ENCODE measurements at places on chromosomes 6 and 20.

GRCh38 chr6:20658516-20658915 lies 124.3 kb downstream of the CDKAL1 start:
- DNase-seq = no peak

DNA sequence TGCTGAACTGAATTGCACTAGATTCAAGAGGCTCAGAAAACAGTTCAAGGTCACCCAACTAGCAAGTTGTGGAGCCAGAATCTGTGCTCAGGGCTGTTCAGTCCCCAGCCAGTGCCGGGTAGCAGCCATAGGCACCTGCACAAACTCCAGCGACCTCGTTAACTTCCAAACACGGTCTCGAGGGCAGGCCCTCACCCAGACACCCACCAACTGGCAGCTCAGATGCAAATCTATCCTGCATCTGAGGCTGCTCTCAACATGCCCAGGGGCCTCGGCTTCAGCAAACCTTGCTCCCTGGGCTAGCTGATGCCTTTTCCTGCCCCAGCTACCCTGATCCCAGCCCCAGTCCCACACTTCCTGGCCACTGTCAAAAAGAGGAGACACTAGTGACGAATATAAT lies 3.7 kb downstream of the JPH2 start:
- DNase-seq = no peak

- no peak for DNase-seq
These were observed 4.4 kb downstream of the L3MBTL1 start for GRCh38 chr20:43511879-43512278.

DNA sequence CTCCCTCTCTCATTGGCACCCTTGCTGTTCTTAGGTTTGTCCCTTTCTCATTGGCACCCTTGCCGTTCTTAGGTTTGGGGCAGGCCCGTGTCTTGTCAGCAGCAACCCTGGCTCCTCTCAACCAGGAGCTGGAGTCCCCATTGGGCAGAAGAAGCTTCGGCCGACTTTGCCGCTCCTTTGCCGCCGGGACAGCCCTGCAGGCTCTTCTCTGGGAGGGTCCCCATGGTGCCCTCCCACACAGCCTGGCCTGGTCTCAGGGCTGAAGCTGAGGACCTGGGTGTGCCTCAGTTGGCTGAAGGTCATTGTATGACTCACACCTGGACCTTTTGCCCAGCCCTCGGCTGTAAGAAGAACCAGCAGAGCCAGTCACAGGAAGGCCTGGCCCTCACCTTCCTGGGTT lies 59.6 kb downstream of the PPP1R14C start:
- DNase-seq = no peak

DNA sequence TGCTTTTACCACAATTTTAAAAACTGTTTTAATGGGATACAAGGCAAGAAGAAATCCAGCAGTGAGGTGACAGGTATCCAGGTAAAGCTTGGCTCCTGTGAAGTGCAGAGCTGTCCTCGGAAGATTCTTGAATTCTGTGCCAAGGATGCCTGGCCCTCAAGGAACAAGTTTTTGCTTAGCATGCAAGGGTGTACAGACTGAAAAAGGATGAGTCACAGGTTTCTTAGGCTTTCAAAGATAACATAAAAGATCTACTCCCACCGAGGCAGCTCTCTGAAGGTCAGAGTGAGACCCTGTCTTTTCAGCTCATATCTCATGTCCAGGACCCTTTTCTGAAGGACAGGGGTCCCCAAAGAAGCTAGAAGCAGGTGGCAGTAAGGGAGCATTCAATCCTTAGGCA lies 83.3 kb downstream of the CHD6 start:
- no peak for DNase-seq

GRCh38 chr20:52616629-52617028 lies 355.5 kb upstream of the TSHZ2 start:
- no peak for DNase-seq

- no peak for DNase-seq
These were observed 1.7 kb downstream of the POPDC3 start for GRCh38 chr6:105178110-105178509.
